ENCODE measurements at places on chromosomes 3 and 15. TPM values are rescaled to one million over a fixed set of nuclear protein-coding genes. Genes with fewer than 3 reads are reported as not detected.

DNA sequence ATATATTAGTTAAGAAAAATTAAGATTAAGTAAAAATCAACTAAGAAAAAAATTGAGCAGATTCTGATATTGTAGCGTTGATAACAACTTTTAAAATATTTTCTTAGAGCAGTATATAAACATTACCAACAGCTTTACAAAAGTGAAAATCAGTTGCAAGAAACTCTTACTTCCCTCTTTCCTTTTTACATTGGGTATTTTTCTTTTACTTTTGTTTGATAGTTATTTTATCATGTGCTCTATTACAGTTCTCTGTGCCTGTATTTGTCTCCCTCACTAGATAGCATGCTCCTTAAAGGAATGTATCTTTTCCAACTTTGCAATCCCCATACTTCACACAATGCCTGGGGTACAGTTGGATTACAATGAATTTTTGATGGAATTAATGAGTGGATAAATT, 87.5 kb upstream of the P3H2 start:
- no peak overlapping the region for H3K27ac ChIP-seq
- no peaks in the 10 kb centered on the region for H3K27me3 ChIP-seq
- no peak overlapping the region for H3K4me3 ChIP-seq
- H3K4me1 ChIP-seq = no peaks in the 10 kb centered on the region

- no peaks in the 10 kb centered on the region for H3K4me1 ChIP-seq
- H3K4me3 ChIP-seq = no peak overlapping the region
- H3K27ac ChIP-seq = no peak overlapping the region
- DNase-seq = no peak
- H3K36me3 ChIP-seq = no peaks in the 10 kb centered on the region
Observed at GRCh38 chr3:170054204-170054603, 16.4 kb downstream of the GPR160 start.

The MAGEL2 gene
- total RNA-seq = not detected

The FES gene
- 0.64 TPM for total RNA-seq

- H3K4me1 ChIP-seq = no peaks in the 10 kb centered on the region
- H3K27ac ChIP-seq = no peak overlapping the region
- no peak for DNase-seq
- no peaks in the 10 kb centered on the region for H3K27me3 ChIP-seq
- peaks cover 24% of the 10 kb centered on the region for H3K36me3 ChIP-seq
Observed at GRCh38 chr15:39961051-39961450, 27.1 kb downstream of the EIF2AK4 start.

DNA sequence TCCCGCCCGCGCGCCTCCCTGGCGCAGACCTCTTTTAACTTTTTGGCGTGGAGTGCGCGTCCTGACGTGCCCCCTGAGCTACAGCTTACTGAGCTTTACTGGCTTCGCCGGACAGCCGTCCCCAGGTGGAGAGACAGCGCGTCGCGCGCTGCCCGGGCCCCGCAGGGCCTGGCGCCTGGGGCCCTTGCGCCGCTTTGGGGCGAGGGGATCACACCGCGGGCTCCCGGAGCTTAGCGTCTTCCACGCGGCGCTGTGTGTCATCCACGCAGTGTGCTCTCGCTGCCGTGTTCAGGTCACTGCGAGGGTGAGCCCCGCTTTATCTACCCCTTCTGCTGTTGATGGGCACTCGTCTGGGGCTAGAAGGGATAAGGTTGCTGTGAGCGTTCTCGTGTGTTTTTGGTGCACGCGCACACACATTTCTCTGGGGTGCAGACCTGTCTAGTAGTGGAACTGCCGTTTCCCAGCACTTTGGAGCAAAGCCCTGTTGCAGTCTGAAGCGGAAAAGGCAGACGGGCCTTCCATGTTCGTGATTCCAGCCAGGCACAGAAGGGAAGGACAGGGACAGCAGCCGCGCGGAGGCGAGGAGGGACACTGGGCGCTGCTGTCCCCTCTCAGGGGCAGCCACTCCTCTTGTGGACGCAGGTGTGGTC, 33.1 kb upstream of the ALDH1L1 start:
- peaks cover 44% of the 10 kb centered on the region for H3K27me3 ChIP-seq
- H3K36me3 ChIP-seq = no peaks in the 10 kb centered on the region
- peak overlapping the region; percentile 55 for H3K4me3 ChIP-seq
- H3K4me1 ChIP-seq = 0 out of 2 replicates have a peak, but pooled peaks cover 6% of the 10 kb centered on the region
- no peak for DNase-seq
- no peak overlapping the region for H3K27ac ChIP-seq

DNA sequence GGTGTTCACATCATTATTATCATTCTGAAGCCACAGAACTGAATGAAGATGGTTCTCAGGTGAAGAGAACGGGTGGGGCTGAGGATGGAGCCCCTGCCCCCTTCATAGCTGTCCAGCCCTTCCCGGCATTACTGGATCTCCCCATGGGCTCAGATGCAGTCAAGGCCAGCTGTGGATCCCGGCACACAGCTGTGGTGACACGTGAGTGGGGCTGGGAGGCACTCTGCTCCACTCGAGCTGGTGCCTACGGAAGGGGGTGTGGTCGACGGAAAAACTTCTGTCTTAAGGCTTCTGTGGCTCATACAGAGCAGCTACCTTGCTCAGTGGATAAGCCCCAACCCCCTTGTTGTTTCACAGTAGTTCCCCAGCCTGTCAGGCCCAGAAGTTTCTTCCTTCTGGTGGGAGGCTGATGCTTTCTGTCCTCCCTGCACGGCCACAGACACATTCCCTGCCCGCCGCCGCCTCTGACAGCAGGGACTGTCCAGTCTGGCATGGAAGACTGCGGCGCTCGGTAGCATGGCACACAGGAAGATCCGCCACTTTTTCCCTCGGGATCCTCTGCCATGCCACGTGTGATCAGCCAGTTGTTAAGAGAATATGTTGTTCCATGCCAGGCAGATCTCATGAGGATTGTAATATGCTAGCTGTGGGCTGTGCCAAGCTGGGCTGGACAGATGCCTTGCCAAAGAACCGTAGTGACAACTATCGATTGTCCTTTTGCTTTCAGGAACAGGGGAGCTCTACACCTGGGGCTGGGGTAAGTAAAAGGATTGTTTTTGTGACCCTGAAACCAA, 5.8 kb downstream of the RCCD1 start:
- no peak overlapping the region for H3K27ac ChIP-seq
- no peak for DNase-seq
- H3K4me1 ChIP-seq = peaks cover 13% of the 10 kb centered on the region
- no peak overlapping the region for H3K4me3 ChIP-seq
- peaks cover 6% of the 10 kb centered on the region for H3K36me3 ChIP-seq

GRCh38 chr3:84943379-84943778, 15.4 kb upstream of the CADM2 start:
- no peaks in the 10 kb centered on the region for H3K4me1 ChIP-seq
- H3K4me3 ChIP-seq = no peak overlapping the region
- H3K27ac ChIP-seq = no peak overlapping the region
- no peak for DNase-seq

- peak overlapping the region; percentile 94 for H3K27ac ChIP-seq
- DNase-seq = no peak
- no peak overlapping the region for H3K4me3 ChIP-seq
Observed at GRCh38 chr15:67158367-67158766, 93.0 kb downstream of the SMAD3 start.

DNA sequence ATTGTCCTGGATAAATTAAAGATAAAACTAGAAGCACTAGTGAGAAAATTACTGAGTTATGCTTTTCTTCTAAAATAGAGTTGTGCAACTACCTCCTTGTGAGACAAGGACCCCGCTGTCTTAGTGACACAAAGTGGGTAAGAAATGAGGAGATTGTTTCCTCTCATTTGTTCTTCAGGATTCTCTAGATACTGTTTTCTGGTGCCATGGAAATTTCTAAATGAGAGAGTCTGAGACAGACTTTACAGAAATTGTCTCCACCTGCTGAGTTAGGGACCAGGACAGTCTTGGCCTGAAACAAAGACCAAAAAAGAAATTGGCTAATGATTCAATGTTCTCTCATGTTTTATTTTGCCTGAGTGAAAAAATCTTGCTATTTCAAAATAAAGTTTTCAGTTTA, 427.5 kb downstream of the TUSC7 start:
- H3K4me3 ChIP-seq = no peak overlapping the region
- no peaks in the 10 kb centered on the region for H3K4me1 ChIP-seq
- H3K27ac ChIP-seq = no peak overlapping the region
- H3K36me3 ChIP-seq = no peaks in the 10 kb centered on the region
- no peaks in the 10 kb centered on the region for H3K27me3 ChIP-seq
- no peak for DNase-seq

The MGA gene
- total RNA-seq = 43.6 TPM

DNA sequence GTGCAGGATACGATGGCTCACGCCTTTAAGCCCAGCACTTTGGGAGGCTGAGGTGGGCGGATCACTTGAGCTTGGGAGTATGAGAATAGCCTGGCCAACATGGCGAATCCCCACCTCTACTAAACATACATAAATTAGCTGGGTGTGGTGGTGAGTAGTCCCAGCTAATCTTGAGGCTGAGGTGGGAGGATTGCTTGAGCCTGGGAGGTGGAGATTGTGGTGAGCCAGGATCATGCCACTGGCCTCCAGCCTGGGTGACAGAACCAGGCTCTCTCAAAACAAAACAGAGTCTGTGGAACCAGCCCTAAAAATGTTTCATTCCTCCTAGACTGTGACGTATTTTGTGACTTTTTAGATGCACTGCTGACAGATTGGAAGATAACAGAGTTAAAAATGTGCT, 34.3 kb upstream of the RAD51 start:
- DNase-seq = no peak
- H3K36me3 ChIP-seq = peaks cover 13% of the 10 kb centered on the region
- no peak overlapping the region for H3K4me3 ChIP-seq
- no peak overlapping the region for H3K27ac ChIP-seq
- no peaks in the 10 kb centered on the region for H3K27me3 ChIP-seq

The GOLGA8S gene
- 0.15 TPM for total RNA-seq

The SPATA12 gene
- total RNA-seq = 0.10 TPM

The PARP14 gene
- 46.0 TPM for total RNA-seq

The CCNB2 gene
- total RNA-seq = 67.6 TPM

The DPPA2 gene
- total RNA-seq = not detected

- H3K4me1 ChIP-seq = no peaks in the 10 kb centered on the region
- H3K36me3 ChIP-seq = no peaks in the 10 kb centered on the region
- H3K27ac ChIP-seq = no peak overlapping the region
- no peaks in the 10 kb centered on the region for H3K27me3 ChIP-seq
- DNase-seq = no peak
Observed at GRCh38 chr15:40146037-40146436, 14.8 kb upstream of the BUB1B start.

DNA sequence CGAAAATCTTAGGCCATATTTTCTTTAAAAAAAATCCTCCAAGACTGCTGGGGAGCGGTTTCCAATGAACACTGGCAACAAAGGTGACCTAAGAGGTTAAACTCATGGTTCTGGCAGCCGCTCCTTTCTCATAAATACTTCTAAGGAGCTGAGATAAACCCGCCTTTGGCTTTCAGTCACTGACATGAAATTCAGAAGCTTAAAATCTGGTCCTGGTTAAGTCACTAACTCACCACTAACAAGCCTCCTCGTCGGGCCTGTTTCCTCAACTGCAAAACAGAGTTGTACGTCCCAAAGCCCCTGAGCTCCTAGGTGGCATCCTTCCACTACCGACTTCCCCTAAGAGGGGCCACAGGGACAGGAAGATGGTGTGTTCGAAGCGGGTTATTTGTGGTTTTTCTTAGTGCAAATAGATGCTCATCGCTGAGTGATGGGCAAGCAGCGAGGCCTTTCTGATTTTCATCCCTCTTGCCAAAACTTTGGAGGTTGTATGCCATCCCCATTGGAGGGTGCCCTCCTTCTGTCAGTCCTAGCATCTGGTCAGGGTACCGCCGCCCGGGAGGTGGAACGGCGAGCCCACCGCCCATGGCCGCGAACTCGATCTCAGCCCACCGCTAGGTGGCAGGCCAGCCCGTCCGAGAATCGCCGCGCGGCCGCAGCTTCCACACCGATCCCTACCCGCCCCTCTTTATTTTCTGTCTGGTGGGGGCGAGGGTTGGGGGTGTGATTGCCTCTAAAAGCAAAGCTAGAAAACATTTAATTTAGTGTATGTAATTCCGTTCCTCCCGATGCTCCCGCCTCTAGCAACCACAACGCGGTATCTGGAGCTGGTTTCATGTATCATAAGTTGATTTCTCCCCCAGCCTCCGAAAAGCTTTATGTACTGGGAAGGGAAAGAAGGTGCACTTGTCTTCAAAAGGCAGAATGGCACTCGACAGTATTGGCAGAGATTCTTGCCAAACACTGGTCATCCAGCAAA, 4.6 kb downstream of the BCL6 start:
- H3K4me3 ChIP-seq = peak overlapping the region; percentile 94
- H3K27ac ChIP-seq = peak overlapping the region; percentile 79
- no peaks in the 10 kb centered on the region for H3K27me3 ChIP-seq

DNA sequence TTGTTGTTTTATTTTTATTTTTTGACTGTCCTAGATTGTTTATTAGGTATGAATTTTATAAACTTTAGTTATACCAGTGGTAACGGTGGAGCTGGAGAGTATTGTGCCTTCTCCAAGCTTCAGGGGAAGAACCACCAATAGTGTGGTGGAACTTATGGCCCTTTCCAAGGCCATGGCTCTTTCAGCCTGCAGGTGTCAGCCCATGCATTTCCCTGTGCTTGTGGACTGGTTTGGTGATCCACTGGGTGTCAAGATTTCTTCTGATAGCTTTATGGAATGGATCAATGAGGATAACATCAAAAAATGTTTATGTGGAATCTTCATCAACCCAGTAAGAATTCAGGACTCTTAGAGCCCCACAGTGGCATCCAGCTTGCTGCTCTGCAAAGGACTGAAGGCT, 19.2 kb upstream of the SCAMP5 start:
- H3K4me3 ChIP-seq = no peak overlapping the region
- no peaks in the 10 kb centered on the region for H3K4me1 ChIP-seq
- no peaks in the 10 kb centered on the region for H3K27me3 ChIP-seq
- no peaks in the 10 kb centered on the region for H3K36me3 ChIP-seq

DNA sequence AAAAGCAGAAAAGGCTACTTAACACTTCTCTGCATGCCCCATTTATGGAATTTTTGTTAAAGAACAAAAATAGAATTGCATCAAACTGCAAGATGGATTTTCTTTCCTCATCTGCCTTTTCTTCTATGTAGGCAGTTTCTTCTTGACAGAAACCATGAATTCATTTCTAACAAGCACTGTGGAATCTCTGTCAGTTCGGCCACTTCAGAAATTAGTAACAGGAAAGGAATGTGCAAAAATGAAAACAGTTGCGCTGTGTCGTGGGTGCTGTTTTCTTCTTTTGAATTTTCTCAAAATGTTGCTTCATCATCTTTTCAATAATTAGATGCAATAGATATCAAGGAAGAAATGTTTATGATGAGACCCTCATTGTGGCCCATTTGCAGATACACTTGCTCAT, 151.6 kb downstream of the FOXB1 start:
- no peaks in the 10 kb centered on the region for H3K36me3 ChIP-seq
- H3K27ac ChIP-seq = no peak overlapping the region

DNA sequence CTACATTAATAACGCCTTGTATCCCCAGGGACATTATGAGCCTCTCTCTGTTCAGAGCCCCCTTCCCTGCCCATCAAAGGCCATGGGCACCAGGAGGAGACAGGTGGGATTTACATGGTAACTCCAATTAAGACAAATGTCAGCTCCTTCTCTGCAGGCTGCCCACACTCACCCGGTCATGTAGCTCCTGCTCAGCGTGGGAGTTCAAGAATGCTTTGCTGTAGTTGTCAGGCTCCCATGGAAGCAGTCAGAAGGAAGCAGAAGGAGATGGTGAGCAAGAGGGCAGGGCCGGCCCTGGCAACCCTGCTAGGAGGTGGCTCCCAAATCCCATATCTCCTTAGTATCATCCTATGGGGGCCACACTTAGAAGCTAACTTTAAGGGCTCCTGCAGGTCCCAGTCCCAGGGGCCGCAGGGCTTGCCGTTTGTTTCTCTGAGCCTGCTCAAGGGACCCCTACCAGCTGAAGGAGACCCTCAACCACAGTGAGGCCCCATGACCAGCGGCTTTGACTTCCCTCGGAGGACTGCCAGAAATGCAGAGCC, 218.4 kb upstream of the TLE3 start:
- no peak for DNase-seq
- H3K36me3 ChIP-seq = no peaks in the 10 kb centered on the region
- H3K4me3 ChIP-seq = no peak overlapping the region
- H3K27ac ChIP-seq = no peak overlapping the region
- H3K27me3 ChIP-seq = no peaks in the 10 kb centered on the region
